ENCODE measurements at places on chromosomes 7 and 10. TPM values are rescaled to one million over a fixed set of nuclear protein-coding genes. Genes with fewer than 3 reads are reported as not detected.

Gene CRYGN
- total RNA-seq: not detected

Gene SCIN
- 1.4 TPM for total RNA-seq

Gene FGFBP3
- 1.9 TPM for total RNA-seq

Gene HMX2
- not detected for total RNA-seq

Gene IL6
- total RNA-seq: not detected

Gene GJD4
- not detected for total RNA-seq

Gene CCDC172
- not detected for total RNA-seq

Gene CFTR
- total RNA-seq: not detected

Gene HMX3
- total RNA-seq: not detected

Gene C10orf88
- 11.8 TPM for total RNA-seq

Gene SMO
- total RNA-seq: 0.07 TPM

Measured in activated CD8-positive, alpha-beta memory T cell treated with anti-CD3 and anti-CD28 coated beads, Interleukin-2, amount 10 ng/mL, durations not matched to agents 7 days and 5 days (primary cell).